Erythroblast (primary cell): ENCODE measurements at places on chromosomes 7 and 10.

DNA sequence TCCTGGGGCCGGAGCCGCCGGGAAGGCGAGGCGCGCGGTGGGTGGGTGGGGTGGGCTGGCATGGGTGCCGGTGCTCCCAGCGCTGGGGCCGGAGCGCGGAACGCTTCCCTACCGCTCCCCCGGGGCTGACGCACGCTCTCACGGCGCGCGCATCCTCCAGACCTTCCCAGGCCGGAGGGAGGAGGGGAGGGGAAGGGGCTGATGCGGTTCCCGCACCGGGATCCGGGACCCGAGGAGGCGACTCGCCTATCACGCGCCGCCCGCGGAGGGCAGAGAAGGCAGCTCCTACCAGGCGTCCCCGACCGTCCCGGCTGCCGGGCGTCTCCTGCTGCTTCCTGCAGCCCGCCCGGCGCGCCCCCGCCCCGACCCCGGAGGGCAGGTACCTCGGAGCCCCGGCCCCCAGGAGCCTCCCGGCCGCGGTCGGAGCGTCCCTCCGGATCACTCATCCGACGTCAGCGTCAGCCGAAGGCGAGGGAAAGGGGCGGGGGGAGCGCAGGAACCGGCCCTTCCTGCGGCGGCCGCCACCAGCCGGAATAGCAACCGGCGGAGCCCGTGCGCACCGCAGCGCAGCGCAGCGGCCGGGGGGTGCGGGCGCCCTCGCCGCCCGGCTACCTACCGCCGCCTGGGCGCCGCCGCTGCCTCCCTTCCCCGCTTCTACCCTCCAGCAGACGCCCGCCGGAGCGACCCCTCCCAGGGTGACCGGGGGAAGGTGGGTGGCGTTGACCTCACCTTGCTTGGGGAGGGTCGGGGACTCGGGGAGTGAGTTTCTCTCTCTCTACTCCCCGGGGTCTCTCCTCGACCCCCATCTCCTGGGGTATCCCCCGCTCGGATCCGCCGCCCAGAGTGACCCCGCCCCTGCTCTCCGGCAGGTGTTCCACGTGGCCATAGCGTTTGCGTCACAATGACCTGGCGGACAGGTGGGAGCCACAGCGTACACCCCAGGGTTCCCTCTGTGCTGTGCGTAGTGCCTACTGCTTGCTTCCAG is at the start of gene ICA1:
TSS of gene ICA1 (minus strand) at position 457 of the 985 bp plus-strand sequence. CDS start 26,241 bp downstream, outside the sequence.
- peak; percentile 62 for DNase-seq

DNA sequence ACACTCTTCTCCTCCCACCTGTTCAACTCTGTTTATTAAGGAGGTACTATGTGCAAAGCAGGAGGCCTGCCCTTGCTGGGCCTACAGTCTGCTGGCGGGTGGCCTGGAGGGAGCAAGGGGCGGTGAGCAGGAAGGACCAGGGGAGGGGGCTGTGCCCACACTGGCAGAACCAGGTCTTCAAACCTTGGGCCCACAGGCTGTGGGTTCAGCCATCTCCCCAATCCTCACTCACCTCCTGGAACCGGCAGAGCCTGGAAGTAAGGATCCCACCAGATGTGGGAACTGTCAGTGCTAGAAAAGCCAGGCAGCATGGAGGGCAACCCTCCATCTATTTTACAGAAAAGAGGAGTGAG is 50.8 kb downstream of the CAMK2B start:
- no peak for DNase-seq

DNA sequence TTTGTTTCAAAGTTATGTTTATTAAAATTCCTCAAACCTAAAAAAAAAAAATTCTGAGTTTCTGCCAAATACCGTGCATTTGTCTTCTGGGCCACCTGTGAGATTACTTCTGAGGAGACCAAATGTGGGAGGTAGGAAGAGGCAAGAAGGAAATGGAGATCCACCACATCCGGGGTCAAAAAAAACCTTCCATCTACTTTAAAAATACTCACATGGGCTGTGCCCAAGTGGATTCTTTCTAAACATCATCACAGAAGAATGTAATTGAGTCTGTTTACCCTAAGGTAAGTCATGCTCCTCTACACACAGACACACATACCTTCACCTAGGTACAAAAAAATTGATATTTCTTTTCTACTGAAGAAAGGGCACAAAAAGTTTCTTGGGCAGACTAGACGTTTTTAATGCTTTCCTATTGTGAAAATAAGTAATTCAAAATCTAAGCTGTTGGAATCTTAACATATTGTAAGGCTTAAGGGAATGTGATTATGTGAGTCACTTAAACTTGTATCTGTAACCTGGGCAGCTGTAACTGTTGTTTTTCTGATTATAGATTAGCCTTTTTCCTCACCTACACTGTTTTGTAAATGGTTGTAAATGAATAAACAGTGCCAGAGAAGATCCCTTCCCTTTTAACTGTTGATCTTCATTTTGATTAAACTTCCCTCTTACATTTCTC is 19.1 kb upstream of the SPOCK2 start:
- no peak for DNase-seq

DNA sequence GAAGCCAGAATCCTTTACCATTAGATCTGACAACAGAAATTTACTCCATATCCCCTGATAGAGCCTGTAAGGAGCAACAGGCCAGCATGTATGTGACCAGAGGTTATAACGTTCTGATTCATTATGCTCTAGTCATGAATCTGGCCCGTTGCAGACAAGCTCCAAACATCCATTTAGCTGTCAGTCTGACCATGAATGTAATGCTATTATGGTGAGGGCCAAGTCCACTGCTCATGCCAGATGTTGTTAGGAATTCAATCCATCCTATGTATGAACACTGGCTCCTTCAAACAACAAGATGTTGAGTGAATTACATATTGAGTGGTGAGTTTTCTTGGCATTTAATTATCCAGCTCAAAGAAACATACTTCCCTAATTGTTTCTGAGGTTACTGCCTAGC is 610.1 kb upstream of the ANKRD30A start:
- no peak for DNase-seq

DNA sequence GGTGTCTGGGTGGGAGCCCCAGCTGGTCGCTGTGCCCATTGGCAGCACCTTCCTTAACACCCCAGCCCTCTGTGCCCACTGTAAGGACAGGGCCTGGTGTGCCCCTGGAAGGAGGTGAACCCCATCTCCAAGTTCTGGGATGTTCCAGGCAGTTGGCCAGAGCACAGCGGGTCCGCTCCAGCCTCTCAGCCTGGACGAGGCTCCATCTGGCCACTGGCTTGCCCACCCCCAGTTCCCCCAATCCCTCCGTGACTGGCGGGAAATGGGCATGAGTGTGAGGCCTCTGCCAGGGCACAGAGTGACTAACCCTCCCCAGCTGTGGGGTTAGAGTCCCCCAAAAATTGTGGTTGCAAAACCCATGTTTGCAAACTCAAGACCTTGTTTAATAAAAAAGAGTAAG is 15.6 kb downstream of the GRIFIN start:
- DNase-seq = no peak

DNA sequence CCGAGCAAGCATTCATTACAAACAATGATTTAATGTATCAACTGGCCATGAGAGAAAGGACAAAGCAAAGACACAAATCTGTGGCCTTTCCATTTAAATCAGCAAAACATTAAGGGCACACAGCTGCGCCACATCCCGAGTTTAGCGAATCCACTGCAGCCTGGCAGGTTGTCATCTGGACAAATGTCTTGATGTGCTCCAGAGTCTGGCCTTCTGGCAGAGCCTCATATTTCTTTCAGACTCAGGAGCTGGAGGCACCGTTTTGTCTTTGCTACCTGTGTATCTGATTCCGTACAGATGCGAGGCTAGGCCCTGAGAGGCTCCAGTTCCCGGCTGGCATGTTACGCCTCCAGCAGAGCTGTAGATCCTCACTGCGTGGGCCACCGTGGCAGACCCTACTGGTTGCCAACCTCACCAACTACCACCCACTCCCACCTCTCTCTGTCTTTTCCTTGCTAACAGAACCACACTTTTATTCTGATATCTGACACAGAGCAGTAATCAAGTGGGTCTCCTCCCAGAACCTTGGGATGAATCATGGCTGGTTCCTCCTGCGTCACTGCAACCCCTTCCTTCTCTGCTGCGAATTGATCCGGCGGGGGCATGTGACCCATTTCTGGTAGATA is 40.9 kb upstream of the EFCAB10 start:
- DNase-seq = no peak

DNA sequence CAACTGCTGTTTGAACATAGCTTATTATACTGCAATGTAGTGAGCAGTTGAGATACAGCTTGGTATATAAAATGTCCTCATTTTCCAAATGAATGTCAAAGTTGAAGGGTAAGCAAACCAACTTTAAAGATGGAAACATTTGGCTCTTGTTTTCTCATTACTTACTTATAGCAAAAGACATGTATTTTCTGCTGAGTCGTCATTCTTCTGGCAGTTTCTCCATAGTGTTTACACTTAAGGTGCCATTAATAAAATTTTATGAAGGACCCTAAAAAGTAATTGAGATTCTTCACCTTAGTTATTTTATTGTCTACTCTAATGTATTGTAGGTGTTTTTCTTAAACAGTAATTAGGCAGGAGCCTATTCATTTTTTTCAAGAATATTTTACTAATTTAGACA is 68.6 kb downstream of the INSYN2A start:
- no peak for DNase-seq

- no peak for DNase-seq
These were observed 31.9 kb downstream of the BEND7 start for GRCh38 chr10:13496931-13497330.

DNA sequence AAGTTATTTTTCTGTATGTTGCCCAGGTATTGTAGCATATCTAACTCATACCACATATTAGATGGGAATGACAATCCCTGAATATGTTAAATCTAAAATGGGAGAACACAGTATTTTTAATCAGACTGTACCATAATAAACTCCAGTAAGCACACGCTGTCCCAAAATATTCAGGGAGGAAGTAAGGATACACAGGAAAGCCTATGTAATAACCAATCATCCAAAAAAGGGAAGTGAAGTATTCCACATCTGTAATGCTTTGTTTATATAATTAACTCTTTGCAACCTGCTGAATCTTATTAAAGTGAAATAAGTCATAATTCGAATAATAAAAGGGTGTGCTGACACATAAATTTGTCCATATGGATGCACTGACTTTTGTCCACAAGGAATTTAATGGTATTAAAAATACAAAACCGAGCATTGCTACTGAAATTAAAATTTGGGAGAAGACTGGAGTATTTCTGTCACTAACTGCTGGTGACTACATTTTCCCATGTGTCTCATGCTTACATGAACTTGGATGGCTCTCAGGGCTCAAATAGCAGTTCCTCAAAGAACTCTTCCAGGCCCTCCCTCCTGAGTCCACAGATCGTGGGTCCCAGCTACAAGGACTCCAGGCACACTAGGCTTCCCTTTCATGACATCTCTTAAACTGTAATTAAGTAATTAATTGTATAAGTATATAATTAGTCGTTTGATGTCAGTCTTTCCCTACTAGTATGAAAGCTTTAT is 120.6 kb downstream of the NEBL start:
- DNase-seq = no peak

DNA sequence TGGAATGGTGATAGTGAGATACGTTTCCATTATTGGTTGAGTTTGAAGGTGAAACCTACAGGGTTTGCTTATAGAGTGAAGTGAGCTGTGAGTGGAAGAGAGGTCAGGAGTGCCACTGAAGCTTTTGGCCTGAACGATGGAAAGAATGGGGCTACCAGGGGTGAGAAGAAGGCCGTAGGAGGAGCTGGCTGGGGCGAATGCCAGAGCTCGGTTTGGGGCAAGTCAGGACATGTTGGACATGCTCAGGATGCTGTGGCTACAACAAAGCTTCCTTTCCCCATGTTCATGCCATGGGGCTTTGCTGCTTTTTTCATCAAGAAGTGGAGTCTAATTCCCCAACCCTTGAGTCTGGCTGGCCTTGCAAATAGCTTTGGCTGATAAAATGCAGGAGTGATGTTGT is 253.7 kb downstream of the GLRX3 start:
- no peak for DNase-seq

- DNase-seq = no peak
These were observed 125.2 kb upstream of the MKLN1 start for GRCh38 chr7:131202451-131202850.

- no peak for DNase-seq
These were observed 78.7 kb upstream of the MKLN1 start for GRCh38 chr7:131249003-131249402.

- DNase-seq = no peak
These were observed 50.6 kb upstream of the LRRC18 start for GRCh38 chr10:48990226-48990625.

GRCh38 chr7:43674559-43675436 is 54.5 kb downstream of the COA1 start:
- peak; percentile 48 for DNase-seq

- peak; percentile 67 for DNase-seq
These were observed 1.1 kb downstream of the BAZ1B start for GRCh38 chr7:73520673-73521635.

- DNase-seq = no peak
These were observed 71.3 kb downstream of the PFKFB3 start for GRCh38 chr10:6274040-6274439.

DNA sequence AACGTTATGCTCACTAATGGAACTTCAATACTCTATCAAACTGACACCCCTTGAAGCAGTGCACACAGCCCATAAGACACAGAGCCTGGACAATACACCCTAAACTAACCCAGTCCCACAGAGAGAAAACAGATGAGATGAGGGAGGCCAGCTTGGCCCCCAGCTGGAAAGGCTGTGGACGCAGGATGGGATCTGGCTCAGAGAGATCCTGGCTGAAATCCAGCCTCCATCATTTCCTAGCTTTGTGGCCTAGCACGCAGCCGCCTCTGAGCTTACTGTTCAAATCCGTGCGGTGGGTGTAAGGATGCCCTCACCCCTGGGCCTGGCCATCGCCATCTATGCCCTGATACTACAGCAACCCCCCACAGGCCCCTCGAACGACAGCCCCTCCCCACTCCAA is 32.7 kb downstream of the SNX8 start:
- no peak for DNase-seq

DNA sequence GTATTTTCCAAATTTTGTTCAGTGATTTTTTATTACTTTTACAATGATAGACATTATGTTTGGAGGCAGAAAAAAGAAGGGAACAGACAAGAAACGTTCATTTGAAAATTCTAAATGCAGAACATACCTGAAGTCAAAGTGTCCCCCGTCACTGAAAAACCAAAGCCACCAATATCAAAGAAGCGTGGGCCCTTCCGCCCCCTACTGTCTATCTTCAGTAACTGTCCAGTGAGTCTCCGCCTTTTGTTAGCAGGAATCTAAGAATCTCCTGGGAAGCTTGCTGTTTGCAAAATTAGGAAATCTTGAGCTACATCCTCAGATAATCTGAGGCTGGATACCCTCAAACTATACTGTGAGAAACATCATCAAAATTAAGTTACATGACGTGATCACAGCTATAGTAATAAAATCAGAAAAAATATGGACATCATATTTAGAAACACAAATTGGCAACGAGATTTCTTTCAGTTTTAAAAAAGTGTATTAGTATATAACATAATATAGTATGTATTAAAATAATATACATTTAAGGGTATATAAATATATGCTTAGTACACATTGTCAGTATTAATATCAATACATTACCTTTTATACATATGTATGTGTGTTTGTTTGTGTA is 169.3 kb upstream of the AKR1E2 start:
- DNase-seq = peak; percentile 36

- no peak for DNase-seq
These were observed 9.6 kb downstream of the INSYN2A start for GRCh38 chr10:127186813-127187212.

GRCh38 chr10:62861507-62861906 is 45.3 kb upstream of the EGR2 start:
- no peak for DNase-seq

- DNase-seq = peak; percentile 39
These were observed 4.0 kb upstream of the SH3PXD2A start for GRCh38 chr10:103859161-103860086.

- DNase-seq = peak; percentile 57
These were observed 81.8 kb upstream of the FAM204A start for GRCh38 chr10:118423800-118424442.
